ENCODE measurements at places on chromosomes 7 and 10.

GRCh38 chr10:43079856-43080255 lies 3.0 kb downstream of the RET start:
- DNase-seq, result no peak

DNA sequence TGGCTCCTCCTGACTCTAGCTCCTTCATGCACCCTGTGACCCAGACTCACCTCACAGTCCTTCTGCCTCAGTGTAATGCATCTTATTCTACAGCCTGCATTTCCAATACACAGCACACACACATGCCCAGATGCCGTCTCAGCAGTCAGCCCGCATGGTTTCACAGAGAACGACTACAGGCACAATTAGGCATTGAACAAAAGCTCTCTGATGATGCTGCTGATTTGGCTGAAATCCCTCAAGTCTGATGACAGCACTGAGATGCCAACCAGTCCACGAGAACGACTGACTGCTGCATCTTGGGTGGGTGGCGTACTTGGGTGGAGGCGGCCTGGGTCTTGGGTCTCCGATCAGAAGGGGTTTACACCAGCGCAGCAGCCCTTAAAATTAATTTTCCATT lies 200.4 kb downstream of the TAX1BP1 start:
- no peak for DNase-seq

- DNase-seq, result no peak
These were observed 53.9 kb upstream of the SFMBT2 start for GRCh38 chr10:7464691-7465090.

- DNase-seq, result no peak
These were observed 92.4 kb downstream of the CYP26A1 start for GRCh38 chr10:93166134-93166533.

DNA sequence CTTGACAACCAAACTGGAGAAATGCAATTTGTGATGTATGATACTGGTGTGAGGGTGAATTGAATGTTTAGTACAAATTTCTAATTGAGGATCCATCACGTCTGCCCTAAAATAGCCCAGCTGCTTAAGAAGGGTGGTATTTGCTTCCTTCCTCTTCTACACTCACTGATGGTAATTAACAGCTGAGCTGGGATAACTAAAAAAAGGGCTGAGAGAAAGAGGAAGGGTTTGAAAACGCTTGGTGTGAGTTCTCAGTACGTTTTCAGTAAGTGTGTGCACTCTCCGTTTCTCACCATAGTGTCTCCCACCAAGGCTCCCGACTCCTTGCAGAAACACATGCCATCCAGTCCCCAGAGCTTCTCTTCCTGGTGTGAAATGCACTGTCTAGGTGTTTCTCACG lies 54.3 kb downstream of the MAP3K8 start:
- DNase-seq, result no peak

GRCh38 chr10:75042292-75042974 lies 69.0 kb upstream of the SAMD8 start:
- DNase-seq, result no peak

All from NCI-H1092 (cell line).